ENCODE measurements at places on chromosomes 16 and 17. TPM values are rescaled to one million over a fixed set of nuclear protein-coding genes. Genes with fewer than 3 reads are reported as not detected.

TMEM114 gene
- total RNA-seq = not detected

DNA sequence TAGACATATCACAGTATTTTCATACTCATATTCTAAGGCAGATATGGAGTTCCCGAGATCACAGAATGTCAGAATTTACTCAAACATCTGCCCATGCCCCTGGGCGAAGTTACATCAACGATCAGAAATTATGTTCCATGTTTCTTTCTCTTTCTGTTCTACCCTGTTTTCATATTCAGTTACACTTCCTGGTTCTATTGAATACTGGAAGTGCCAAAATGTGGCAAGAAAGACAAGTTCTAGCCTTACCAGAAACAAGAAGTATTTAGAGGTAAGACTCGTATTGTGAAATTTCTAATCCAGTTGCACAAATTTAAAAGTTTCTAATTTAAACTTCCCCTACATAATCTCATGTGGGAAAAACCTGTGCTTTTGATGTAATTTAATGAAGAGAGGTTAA lies 36.1 kb downstream of the KCNJ2 start:
- H3K36me3 ChIP-seq = no peaks in the 10 kb centered on the region
- no peaks in the 10 kb centered on the region for H3K27me3 ChIP-seq
- DNase-seq = no peak
- H3K4me3 ChIP-seq = no peak overlapping the region

DNA sequence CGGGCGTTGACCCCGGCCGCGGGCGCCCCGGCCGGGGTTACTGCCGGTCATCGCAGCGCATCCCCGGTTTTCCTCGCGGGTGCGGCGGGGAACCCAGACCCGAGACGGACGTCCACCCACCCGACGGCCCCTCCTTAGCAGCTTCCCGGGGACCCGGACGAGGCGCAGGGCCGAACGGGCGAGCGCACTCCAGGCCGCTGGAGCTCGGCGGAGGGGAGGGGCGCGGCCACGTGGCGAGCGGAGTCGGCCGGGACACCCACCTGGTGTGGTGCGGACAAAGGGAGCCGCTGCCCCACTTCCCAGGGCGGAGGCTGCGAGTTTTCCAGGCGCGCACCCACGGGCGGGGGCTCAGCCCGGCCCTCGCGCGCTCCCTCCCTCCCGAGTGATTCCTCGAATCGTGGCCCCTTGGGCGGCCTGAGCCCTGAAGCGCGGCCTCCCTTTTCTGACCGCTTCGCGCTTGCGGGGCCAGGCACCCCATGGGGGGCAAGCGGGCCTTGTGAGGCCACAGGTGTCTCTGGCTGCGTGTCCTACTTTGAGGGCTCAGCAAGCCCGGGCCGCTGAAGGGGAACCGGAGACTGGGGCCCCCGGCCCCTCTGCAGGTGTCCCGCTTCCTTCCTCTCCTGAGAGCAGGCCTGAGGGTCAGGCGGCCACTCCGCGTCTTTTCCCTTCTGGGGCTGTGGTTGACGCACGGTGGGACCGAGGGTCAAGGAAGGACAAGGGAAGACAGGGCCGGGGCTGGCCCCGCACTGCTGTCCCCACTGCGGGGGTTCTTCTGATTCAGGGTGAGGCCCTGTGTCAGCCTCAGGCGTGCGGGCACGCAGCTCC lies 1.1 kb upstream of the FASN start:
- H3K27ac ChIP-seq = peak overlapping the region; percentile 100
- peaks cover 44% of the 10 kb centered on the region for H3K4me1 ChIP-seq
- H3K4me3 ChIP-seq = peak overlapping the region; percentile 20
- no peaks in the 10 kb centered on the region for H3K27me3 ChIP-seq
- no peak for DNase-seq

- peak; percentile 52 for DNase-seq
- no peaks in the 10 kb centered on the region for H3K36me3 ChIP-seq
- no peak overlapping the region for H3K27ac ChIP-seq
- no peak overlapping the region for H3K4me3 ChIP-seq
- peaks cover 9% of the 10 kb centered on the region for H3K4me1 ChIP-seq
Observed at GRCh38 chr17:48307814-48308411, 122.1 kb downstream of the SKAP1 start.

DNA sequence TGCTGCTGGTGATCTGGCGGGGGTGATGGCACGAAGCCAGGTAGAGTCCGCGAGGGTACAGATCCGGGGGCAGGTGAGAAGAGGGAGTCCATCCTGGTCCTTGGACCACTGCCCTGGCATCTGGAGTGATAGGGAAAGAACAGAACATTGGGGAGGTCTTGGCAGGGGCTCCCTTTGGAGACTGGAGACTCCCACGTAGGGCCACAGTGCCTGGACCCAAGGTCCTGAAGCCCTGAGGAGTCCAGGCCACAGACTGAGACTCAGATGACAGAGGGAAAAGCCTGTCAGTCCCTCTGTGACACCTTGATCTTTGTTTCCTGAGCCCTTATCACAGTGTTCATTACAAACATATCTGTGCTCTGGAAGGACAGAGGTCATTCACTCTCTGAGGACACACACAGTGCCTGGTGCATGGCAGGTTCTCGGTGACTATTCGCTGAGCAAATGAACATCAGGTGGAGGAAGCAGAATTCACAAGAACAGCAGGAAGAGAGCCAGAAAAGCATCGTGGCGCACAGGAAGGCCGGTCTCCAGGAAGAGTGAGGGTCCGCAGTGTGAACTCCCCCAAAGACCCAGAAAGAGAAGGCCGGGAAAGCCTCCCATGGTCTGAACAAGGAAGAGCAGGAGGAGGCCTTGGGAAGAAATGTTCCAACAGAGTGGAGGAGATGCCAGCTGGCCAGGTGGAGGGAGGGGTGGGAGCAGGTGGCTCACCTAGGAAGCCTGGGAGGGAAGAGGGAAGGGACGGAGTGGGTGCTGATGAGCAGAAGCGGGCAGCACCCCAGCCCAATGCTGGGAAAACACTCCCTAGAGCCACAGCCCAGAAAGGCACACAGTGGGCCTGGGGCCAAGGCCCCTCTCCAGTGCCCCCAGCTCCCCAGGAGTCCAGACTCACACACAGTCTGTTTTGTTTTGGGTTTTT lies 20.5 kb downstream of the PEMT start:
- no peak overlapping the region for H3K4me3 ChIP-seq
- peak; percentile 42 for DNase-seq

- no peaks in the 10 kb centered on the region for H3K27me3 ChIP-seq
- no peaks in the 10 kb centered on the region for H3K4me1 ChIP-seq
- H3K27ac ChIP-seq = no peak overlapping the region
- no peak overlapping the region for H3K4me3 ChIP-seq
- no peak for DNase-seq
Observed at GRCh38 chr16:48008011-48008525, 147.7 kb downstream of the ABCC12 start.

CHD9NB gene
- 0.17 TPM for total RNA-seq

GRCh38 chr16:66740010-66740409 lies 11.4 kb downstream of the DYNC1LI2 start:
- no peak for DNase-seq
- peaks cover 21% of the 10 kb centered on the region for H3K4me1 ChIP-seq
- H3K36me3 ChIP-seq = no peaks in the 10 kb centered on the region

- H3K4me1 ChIP-seq = no peaks in the 10 kb centered on the region
- no peaks in the 10 kb centered on the region for H3K36me3 ChIP-seq
- DNase-seq = no peak
- H3K4me3 ChIP-seq = no peak overlapping the region
- H3K27me3 ChIP-seq = no peaks in the 10 kb centered on the region
Observed at GRCh38 chr16:12467418-12468210, 336.1 kb downstream of the CPPED1 start.

- peak; percentile 2 for DNase-seq
- no peak overlapping the region for H3K4me3 ChIP-seq
- no peak overlapping the region for H3K27ac ChIP-seq
- no peaks in the 10 kb centered on the region for H3K4me1 ChIP-seq
- no peaks in the 10 kb centered on the region for H3K27me3 ChIP-seq
Observed at GRCh38 chr17:43226393-43226792, 2.0 kb downstream of the CCDC200 start.

- H3K36me3 ChIP-seq = no peaks in the 10 kb centered on the region
- no peak for DNase-seq
- no peak overlapping the region for H3K27ac ChIP-seq
- no peaks in the 10 kb centered on the region for H3K27me3 ChIP-seq
- no peaks in the 10 kb centered on the region for H3K4me1 ChIP-seq
Observed at GRCh38 chr17:1019451-1019850, 22.5 kb downstream of the TIMM22 start.

- no peaks in the 10 kb centered on the region for H3K4me1 ChIP-seq
- no peaks in the 10 kb centered on the region for H3K36me3 ChIP-seq
- DNase-seq = no peak
- no peak overlapping the region for H3K4me3 ChIP-seq
- H3K27ac ChIP-seq = no peak overlapping the region
Observed at GRCh38 chr16:69579783-69580481, 14.2 kb downstream of the NFAT5 start.

GRCh38 chr16:67846063-67846319 lies 742 bp upstream of the NUTF2 start:
- peaks cover 37% of the 10 kb centered on the region for H3K4me1 ChIP-seq
- peak overlapping the region; percentile 95 for H3K27ac ChIP-seq
- no peaks in the 10 kb centered on the region for H3K36me3 ChIP-seq
- no peaks in the 10 kb centered on the region for H3K27me3 ChIP-seq
- H3K4me3 ChIP-seq = peak overlapping the region; percentile 84

TBC1D26 gene
- total RNA-seq = not detected

DNA sequence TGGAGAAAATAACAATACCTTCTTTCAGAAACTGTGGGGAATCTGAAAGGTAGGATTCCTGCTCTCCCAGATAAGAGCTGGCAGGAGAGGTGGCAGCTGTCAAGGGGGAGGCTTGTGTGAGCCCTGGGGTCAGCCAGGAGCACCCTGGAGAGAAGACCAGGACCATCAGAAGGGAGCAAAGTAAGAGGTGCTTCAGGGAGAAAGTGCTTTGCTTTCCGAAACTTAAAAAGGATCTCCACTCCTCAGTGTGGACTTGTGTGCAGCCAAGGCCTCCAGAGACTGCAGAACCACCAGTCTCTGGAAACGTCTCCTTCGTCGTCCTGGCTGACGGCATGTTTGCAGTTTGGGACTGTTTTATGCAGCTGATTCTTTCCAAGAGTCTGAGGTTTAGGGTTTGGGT lies 13.7 kb upstream of the SOX9 start:
- no peaks in the 10 kb centered on the region for H3K36me3 ChIP-seq
- peaks cover 3% of the 10 kb centered on the region for H3K27me3 ChIP-seq
- H3K4me3 ChIP-seq = no peak overlapping the region
- no peak for DNase-seq
- H3K4me1 ChIP-seq = no peaks in the 10 kb centered on the region
- no peak overlapping the region for H3K27ac ChIP-seq
